Right atrium auricular region (tissue), 2 donors: ENCODE measurements at places on chromosomes 3 and 15. TPM values are rescaled to one million over a fixed set of nuclear protein-coding genes. Genes with fewer than 3 reads are reported as not detected.

Gene GRAMD1C
- total RNA-seq, result 3.0 TPM

Gene COL6A5
- not detected for total RNA-seq

Gene WDR93
- not detected for total RNA-seq

Gene LIPH
- 0.47 TPM for total RNA-seq

Gene TAMM41
- total RNA-seq, result 5.0 TPM

Gene PATL2
- 0.75 TPM for total RNA-seq

- no peaks in the 10 kb centered on the region for H3K27me3 ChIP-seq
- H3K4me1 ChIP-seq, result no peaks in the 10 kb centered on the region
- H3K36me3 ChIP-seq, result no peaks in the 10 kb centered on the region
- no peak overlapping the region for H3K27ac ChIP-seq
Measured at GRCh38 chr3:151436675-151437446, 24.0 kb downstream of the IGSF10 start.

GRCh38 chr3:124157748-124158147 lies 165.8 kb upstream of the ROPN1 start:
- no peaks in the 10 kb centered on the region for H3K4me1 ChIP-seq
- no peaks in the 10 kb centered on the region for H3K36me3 ChIP-seq

- no peaks in the 10 kb centered on the region for H3K36me3 ChIP-seq
- peak; percentile 83 for DNase-seq
- H3K4me1 ChIP-seq, result no peaks in the 10 kb centered on the region
- H3K27me3 ChIP-seq, result no peaks in the 10 kb centered on the region
- no peak overlapping the region for H3K27ac ChIP-seq
- H3K4me3 ChIP-seq, result no peak overlapping the region
Measured at GRCh38 chr3:10224794-10225665, 23.2 kb upstream of the TATDN2 start.

- peaks cover 100% of the 10 kb centered on the region for H3K4me1 ChIP-seq
- no peaks in the 10 kb centered on the region for H3K27me3 ChIP-seq
- no peak for DNase-seq
Measured at GRCh38 chr3:46930945-46931403, 45.6 kb downstream of the CCDC12 start.

- no peaks in the 10 kb centered on the region for H3K27me3 ChIP-seq
- no peak for DNase-seq
- H3K27ac ChIP-seq, result no peak overlapping the region
- H3K36me3 ChIP-seq, result peaks cover 20% of the 10 kb centered on the region
Measured at GRCh38 chr3:15722877-15723623, 74.7 kb downstream of the ANKRD28 start.

DNA sequence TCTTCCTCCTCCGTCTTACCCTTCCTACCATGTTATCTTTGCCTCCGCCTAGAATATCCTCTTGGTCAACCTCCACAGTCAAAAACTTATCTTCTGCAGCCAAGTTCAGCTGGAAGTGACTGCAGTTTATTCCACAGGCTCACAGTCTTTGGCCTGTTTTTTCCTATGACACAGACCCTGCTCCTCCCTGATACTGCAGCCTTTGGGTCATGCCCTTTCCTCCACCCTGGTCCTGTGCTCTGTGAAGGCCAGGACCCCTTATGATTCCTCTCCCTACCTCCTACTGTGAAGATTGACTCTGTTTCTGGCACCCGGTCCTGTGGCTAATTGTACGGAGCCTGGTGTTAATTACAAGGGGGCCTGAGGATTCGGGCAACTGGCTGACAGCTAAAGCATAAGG lies 49.3 kb upstream of the SCN5A start:
- no peaks in the 10 kb centered on the region for H3K27me3 ChIP-seq
- no peak overlapping the region for H3K27ac ChIP-seq
- no peak for DNase-seq
- H3K4me3 ChIP-seq, result no peak overlapping the region
- no peaks in the 10 kb centered on the region for H3K4me1 ChIP-seq

GRCh38 chr3:86991840-86992435 lies 989 bp upstream of the VGLL3 start:
- no peaks in the 10 kb centered on the region for H3K36me3 ChIP-seq
- H3K4me3 ChIP-seq, result peak overlapping the region; percentile 68
- peak overlapping the region; percentile 80 for H3K27ac ChIP-seq

GRCh38 chr3:14463330-14464140 lies 61.1 kb downstream of the SLC6A6 start:
- H3K27me3 ChIP-seq, result no peaks in the 10 kb centered on the region
- peaks cover 44% of the 10 kb centered on the region for H3K36me3 ChIP-seq
- DNase-seq, result no peak
- H3K4me1 ChIP-seq, result peaks cover 32% of the 10 kb centered on the region
- no peak overlapping the region for H3K4me3 ChIP-seq

DNA sequence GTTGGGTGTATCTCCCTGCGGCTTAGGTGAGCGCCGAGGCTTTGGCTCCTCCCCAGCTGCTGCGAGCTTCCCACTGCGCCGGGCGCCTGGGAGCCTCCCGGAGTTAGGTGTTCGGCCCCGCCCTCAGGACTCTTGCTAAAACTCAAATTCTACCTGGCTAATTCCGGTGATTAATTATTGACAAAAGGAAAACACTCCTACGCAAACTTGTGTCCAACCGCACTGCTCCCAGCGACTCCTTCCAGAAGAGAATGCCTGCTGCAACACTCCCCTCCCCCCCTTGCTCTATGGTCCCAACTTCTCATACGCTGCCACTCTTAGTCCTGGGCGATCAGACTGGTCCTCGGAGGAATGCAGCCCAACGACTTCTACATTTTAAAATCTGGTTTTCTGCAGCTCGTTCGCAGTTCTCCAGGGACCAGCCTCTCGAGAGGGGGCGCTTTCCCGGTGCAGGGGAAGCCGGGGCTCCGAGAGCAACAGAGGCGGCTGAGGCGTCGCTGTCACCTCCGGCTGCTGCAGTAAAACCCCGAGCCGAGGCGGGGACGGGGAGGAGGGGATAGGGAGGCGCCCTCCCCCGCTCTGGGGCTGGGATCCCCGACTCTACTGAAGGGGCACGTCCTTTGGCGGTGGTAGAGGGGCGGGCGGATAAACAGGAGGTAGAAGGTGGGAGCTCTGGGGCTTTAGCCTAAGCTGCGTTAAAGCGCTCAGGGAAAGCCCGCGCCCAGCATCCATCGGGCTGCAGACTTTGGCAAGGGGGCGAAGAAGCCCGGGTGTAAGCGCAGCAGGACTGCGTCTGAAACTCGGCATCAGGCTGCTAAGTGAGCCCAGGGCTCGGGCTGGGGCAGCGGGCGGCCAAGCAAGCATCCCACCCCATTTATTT lies at the start of gene SPTSSB:
TSS of gene SPTSSB (minus strand) at position 77 of the 880 bp plus-strand sequence. CDS start 25,194 bp downstream, outside the sequence.
- no peaks in the 10 kb centered on the region for H3K4me1 ChIP-seq
- H3K36me3 ChIP-seq, result no peaks in the 10 kb centered on the region
- peak within 1 kb of the TSS; percentile 37 for H3K4me3 ChIP-seq
- no peak for DNase-seq

DNA sequence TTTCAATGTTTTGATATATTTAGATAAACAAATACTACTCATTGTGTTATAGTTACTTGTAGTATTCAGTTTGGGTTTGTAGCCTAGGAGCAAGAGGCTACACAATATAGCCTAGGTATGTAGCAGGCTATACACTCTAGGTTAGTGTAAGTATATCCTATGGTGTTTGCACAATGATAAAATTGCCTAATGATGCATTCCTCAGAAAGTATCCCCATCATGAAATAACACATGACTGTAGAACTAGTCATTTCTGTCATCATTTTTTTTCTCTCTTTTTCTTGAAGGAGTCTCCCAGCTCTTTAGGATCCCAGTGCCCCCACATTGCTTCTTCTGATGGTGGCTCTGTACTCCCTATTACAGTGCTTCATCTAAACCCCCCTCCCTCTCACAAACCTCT lies 157.7 kb upstream of the CADPS start:
- no peaks in the 10 kb centered on the region for H3K4me1 ChIP-seq
- no peaks in the 10 kb centered on the region for H3K27me3 ChIP-seq
- DNase-seq, result no peak
- no peak overlapping the region for H3K4me3 ChIP-seq

DNA sequence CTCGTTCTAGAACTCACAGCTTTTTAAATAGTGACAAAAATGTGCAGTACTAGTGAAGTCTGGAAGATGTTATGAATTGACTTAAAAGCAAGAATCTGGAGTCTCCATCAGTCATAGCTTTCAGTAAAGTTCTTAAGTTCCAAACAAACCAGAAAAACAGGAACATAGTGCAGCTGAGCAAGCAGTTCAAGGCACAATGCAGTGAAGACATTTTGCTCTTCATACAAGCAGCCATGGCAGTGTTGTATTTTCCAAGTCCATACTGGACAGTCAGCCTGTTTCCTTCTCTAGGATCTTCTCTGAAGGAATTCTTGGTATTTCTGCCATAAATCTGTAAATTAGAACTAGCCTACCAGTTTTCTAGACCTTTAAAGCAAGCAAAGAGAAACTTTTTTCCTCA lies 90.5 kb downstream of the LRRC28 start:
- H3K36me3 ChIP-seq, result no peaks in the 10 kb centered on the region
- no peaks in the 10 kb centered on the region for H3K27me3 ChIP-seq
- no peak for DNase-seq
- no peak overlapping the region for H3K4me3 ChIP-seq

DNA sequence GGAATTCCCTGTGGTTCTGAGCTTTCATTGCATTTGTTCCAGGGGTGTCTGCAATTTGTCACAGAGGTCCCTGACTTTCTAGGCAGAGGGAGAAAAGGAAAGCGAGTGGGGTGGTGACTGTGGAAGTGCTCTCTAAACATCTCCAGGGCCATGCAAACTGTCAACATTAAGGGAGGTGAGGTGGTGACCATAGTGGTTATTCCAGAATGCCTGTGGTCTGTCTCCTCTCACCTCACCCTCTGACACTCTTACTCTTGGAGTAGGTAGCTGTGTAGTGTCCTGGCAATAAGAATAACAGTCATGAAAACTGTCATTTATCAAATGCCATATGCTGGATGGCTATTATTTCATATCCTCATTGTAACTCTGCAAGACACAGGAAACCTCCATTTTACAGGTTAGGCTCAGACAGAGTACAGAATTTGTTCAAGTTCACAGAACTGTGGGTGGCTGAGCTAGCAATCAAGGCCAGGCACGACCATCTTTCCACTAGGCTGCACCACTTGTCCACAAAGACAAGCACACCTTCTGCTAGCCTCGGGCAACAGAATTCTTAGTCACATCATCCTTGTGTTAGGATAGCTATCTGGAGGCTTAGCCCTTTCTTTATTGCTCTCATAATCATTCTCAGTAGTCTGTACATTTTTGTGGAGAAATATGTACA lies 179.4 kb downstream of the CD47 start:
- no peaks in the 10 kb centered on the region for H3K36me3 ChIP-seq
- no peaks in the 10 kb centered on the region for H3K4me1 ChIP-seq
- H3K27ac ChIP-seq, result no peak overlapping the region
- H3K27me3 ChIP-seq, result no peaks in the 10 kb centered on the region
- DNase-seq, result no peak

DNA sequence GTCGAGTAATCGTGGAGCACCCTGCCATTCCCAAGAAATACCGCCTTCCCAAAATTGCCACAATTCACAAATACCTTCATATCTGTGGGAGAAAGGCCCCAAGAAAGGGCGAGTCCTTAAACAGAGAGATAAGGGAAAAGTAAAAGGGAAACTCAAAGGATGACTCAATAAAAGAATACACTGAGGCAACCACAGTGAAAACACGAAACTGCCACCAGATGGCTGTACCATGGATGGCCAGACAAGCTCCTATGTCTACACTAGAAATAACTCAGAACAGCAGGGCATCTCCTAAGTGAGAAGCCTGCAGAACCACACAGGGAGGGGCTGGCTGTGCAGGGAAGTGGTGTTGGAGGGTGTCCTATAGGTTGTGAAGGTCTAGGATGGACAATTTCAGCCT lies 25.0 kb downstream of the SRGAP3 start:
- no peak overlapping the region for H3K4me3 ChIP-seq
- no peak for DNase-seq
- no peaks in the 10 kb centered on the region for H3K4me1 ChIP-seq
- H3K27ac ChIP-seq, result no peak overlapping the region
- no peaks in the 10 kb centered on the region for H3K27me3 ChIP-seq
- H3K36me3 ChIP-seq, result no peaks in the 10 kb centered on the region

GRCh38 chr3:157311633-157312375 lies 124.8 kb upstream of the PTX3 start:
- no peak overlapping the region for H3K4me3 ChIP-seq
- H3K27me3 ChIP-seq, result no peaks in the 10 kb centered on the region
- H3K4me1 ChIP-seq, result no peaks in the 10 kb centered on the region
- no peak for DNase-seq

GRCh38 chr3:43024181-43024885 lies 45.2 kb downstream of the GASK1A start:
- peaks cover 2% of the 10 kb centered on the region for H3K4me1 ChIP-seq
- H3K4me3 ChIP-seq, result no peak overlapping the region
- H3K27me3 ChIP-seq, result no peaks in the 10 kb centered on the region
- no peaks in the 10 kb centered on the region for H3K36me3 ChIP-seq

DNA sequence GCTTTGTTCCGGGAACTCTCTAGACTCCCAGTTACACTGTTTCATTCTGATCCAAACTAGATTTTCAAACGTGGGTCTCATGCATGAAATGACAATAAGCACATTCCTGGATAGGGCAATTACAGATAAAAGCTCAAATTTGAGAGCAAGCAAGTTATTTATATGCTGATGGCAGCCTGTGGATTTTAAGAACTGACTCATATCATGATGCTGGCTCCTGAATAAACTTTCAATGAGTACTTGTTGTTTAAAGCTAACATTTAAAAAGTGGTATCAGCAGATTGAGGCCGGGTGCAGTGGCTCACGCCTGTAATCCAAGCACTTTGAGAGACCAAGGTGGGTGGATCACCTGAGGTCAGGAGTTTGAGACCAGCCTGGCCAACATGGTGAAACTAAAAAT lies 66.6 kb downstream of the LEO1 start:
- no peak overlapping the region for H3K4me3 ChIP-seq
- DNase-seq, result no peak
- H3K4me1 ChIP-seq, result no peaks in the 10 kb centered on the region
- no peaks in the 10 kb centered on the region for H3K27me3 ChIP-seq
- H3K36me3 ChIP-seq, result peaks cover 32% of the 10 kb centered on the region
- H3K27ac ChIP-seq, result no peak overlapping the region

DNA sequence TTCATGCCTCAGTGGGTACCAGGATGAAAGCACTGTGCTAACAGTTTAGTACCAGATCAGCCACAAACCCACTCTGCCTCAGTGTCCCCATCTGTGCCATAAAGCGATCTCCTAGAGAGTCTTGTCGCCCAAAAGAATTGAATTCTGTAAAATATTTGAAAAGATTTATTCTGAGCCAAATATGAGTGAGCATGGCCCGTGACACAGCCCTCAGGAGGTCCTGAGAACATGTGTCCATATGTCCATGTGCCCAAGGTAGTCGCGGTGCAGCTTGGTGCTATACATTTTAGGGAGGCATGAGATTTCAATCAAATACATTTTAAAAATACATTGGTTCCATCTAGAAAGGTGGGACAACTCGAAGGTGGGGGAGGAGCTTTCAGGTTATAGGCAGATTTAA lies 15.4 kb upstream of the NOX5 start:
- no peak for DNase-seq
- H3K27me3 ChIP-seq, result no peaks in the 10 kb centered on the region
- H3K4me3 ChIP-seq, result no peak overlapping the region
- H3K4me1 ChIP-seq, result no peaks in the 10 kb centered on the region
- no peak overlapping the region for H3K27ac ChIP-seq

DNA sequence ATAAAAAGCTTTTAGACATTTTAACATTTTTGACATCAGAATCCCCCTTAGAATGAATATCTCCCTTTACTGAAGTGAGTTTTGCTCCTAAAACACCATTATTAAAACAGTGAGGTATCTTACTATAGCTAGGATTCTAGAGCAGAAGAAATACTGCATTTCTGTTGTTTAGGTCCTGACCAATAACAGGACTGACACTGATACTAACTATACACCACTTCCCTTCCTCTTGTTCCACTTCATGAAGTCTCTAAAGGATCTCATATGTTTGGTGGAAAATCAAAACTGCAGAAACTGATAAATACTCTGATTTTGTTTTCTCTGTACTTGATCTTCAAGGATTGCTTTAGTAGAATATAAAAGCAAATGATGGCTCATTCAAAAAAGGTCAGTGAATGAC lies 230.7 kb downstream of the SUCLG2 start:
- no peak overlapping the region for H3K4me3 ChIP-seq
- DNase-seq, result no peak
- no peaks in the 10 kb centered on the region for H3K27me3 ChIP-seq
- H3K36me3 ChIP-seq, result no peaks in the 10 kb centered on the region
- no peaks in the 10 kb centered on the region for H3K4me1 ChIP-seq
- H3K27ac ChIP-seq, result no peak overlapping the region
